Hippocampal formation (tissue), 2 donors: ENCODE measurements at places on chromosomes 5 and 9.
A peak's percentile ranks its signal among the peaks of the same experiment; 100 is the strongest.

DNA sequence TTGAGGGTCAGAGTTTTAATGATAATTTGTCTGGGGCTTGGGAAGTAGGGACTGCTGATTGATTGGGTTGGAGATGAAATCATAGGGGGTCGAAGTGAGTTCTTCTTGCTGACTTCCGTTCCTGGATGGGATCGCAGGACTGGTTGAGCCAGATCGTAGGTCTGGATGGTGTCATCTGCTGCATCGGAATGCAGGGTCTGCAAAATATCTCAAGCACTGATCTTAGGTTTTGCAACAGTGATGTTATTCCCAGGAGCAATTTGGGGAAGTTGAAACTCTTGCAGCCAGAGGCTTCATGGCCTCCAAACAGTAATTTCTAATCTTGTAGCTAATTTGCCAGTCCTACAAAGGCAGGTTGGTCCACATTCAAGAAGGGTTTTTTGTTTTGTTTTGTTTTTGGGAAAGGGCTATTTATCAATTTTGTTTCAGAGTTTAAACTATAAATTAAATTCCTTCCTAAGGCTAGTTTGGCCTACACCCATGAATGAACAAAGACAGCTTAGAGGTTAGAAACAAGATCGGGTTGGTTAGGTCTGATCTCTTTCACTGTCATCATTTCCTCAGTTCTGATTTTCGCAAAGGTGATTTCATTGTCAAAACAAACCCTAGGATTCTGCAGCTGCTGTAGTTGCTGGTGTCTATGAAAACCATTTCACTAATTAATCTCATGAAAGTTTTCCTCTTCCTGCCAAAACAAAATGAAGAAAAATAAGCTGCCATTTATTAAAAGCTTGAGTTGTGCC is 388.0 kb downstream of the TMEM232 start:
- DNase-seq = no peak

- DNase-seq = no peak
Measured at GRCh38 chr9:74643303-74643923, 146.3 kb downstream of the RORB start.

GRCh38 chr9:73165911-73166310 is 14.2 kb downstream of the ANXA1 start:
- DNase-seq = no peak

GRCh38 chr5:94362857-94363256 is 255.5 kb downstream of the KIAA0825 start:
- DNase-seq = no peak

DNA sequence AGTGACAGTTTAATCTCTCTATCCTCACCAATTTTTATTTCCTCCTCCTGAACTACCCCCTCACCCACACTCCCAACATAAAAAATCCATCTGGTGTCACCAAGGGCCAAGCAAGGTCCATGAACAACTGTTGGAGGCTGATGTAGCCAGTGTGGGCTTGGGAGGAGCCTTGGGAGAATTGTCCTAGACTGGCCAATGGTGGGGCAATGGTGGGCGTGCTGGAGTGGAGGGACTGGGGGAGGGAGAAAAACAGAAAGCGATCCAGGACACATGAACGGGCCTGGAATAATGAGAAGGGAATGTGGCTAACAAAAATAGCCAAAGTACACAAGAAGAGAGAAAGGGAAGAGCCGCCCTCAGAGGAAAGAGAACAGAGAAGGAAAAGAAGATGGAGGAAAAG is 272.6 kb downstream of the ENC1 start:
- DNase-seq = no peak

GRCh38 chr9:1869843-1870242 is 145.3 kb upstream of the SMARCA2 start:
- no peak for DNase-seq

DNA sequence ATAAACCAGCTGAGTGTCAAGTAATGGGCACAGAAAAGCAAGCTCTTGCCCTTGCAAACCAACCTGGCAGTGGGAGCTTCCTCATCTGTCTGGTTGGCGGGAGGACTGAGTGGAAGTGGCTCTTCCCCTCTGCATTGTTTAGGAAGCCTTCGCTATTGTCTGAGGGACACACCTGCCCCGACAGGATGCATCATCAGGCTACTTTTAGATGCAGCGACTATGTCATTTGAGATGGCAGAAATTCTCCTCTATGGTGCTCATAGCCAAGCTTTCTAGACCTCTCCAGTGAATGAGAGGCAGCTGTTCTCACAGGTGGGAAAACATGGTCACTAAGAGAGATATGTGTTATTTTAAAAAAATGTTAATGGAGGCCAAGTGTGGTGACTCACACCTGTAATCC is 104.0 kb downstream of the DOCK8 start:
- DNase-seq = no peak

DNA sequence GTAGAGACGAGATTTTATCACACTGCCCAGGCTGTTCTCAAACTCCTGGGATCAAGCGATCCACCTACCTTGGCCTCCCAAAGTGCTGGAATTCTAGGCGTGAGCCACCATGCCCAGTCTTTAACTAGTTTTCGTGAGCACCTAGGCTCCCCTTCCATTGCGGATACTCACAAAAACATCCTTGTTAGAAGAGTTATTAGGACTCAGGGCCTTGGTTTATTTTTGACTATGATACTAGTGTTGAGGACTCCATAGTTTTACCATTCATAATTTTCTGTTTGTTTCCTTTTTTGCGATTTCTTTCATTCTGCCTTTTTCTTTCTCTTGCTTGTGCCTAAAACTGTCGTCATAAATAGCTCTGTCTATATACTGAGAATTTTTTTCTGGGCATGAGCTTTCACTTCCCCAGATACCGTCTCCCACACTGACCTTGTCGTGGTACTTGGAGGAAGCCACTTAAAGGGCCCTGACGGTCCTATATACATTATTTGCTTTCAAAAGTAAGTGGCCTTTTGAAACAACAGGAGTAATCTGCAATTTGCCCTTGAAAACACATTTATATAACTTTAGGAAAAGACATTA is 5.2 kb downstream of the F2R start:
- DNase-seq = no peak

- no peak for DNase-seq
Measured at GRCh38 chr9:134814598-134815215, 65.9 kb upstream of the FCN2 start.

GRCh38 chr9:8855046-8855445 is 1055.5 kb upstream of the DMAC1 start:
- DNase-seq = peak; percentile 81

GRCh38 chr5:111347021-111347420 is 122.8 kb downstream of the CAMK4 start:
- no peak for DNase-seq
